ENCODE measurements at places on chromosomes 7 and 10.

GRCh38 chr7:55557666-55558188, 14.6 kb downstream of the VOPP1 start:
- no peak for DNase-seq

- DNase-seq = no peak
Measured at GRCh38 chr10:124001391-124002148, 91.8 kb downstream of the CHST15 start.

- no peak for DNase-seq
Measured at GRCh38 chr7:74084722-74085578, 1.3 kb downstream of the LIMK1 start.

DNA sequence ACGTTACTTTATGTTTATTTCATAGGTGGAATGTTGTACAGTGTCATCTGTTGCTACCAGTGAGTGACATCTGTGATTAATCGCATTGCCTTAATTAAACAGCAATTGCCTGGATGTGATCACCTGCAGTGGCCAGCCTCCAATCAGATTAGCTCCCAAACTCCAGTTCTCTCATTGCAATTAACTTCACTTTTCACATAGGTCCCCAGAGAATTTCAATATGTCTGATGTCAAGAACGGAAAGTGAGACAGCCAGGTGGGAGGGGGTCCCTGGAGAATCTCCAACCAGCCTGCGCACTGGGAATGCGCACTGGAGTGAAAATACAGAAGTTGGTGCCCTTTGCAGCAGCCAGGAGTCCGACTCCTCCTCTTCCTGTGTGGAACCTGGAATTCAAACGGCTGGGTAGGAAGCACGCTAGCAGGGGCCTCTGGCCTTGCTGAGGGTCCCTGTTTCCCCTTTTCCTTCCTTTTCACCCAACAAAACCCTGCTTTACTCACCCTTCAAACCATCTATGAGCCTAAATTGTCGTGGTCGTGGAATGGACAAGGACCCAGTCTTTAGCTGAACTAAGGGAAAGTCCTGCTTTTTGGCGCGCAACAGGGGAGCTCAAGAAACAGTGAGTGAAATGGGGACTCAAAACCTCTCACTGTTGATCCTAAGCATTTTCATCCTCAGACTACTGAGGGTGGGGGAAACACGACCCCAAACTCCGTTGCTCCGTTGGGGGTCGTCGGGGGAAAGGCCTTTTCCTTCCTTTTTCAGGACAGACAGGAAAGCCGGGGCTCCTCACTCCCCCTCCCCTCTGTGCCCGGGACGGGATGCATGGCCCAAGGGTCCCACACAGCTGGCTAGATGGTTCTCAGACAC, 1355.5 kb upstream of the LRRTM3 start:
- no peak for DNase-seq

- DNase-seq = no peak
Measured at GRCh38 chr7:3154881-3155494, 111.3 kb upstream of the CARD11 start.

DNA sequence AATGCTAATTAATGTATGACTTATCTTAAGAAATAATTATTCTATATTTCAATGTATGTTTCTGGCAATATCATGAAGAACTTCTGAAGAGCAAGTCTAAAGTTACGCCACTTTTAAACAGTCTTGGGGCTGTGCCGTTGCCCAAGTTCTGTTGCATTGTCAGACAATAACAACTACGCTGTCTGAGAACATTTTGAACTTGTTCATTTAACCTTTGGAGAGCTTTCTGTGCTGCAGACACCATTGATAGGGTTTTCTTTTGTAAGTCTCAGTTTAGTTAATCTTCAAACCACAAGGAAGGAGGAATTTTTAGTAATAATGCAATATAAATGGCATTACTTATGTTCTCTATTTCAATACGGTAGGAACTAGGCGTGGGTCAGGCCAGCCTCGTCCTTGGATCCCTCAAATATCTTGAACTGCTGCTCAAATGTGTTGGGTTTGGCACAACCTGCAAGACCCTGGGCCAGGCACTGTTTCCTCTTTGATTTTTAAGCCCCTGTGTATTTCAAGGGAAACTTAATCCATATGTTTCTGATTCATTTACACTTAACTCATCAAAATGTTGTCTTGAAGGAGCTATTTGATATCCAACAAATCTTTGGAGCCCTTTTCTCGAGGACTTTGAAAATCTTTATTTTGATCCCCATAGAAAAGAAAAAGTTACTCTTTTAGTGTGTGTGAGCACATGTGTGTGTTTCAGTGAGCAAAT, 215.5 kb downstream of the INHBA start:
- no peak for DNase-seq

DNA sequence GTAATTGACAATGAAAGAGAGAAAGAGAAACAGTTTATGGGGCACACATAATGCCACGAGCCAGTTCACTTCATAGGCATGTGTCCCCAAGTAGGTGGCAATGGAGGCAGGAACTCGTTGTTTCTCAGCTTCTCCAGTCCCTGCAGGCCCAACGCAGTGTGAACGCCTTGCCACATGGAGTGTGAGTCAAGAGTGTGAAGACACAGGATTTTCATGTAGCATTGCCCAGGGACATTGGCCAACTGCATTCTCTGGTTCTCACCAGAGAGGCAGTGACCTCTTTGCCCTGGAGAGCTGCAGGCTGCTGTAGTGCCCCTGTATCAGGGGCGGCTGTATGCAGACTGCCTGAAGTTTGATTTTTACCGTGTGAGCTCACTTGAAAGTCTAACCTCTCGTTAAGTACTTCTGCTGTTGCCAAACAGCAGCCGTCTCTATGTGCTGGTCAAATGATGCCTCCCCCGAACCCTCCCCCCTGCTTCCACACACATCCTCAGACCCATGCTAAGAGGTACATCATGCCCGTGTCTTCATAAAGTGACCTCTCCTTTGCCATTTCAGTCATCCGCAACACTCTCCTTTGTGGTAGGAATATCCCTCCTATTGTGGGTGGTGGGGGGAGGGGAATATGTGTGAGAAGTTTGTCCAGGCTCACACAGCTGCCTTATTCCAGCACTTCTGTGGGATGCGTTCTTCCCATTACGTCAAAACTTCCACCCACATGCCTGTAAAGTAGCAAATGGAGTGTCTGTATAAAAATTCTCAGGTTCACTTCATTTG, 12.7 kb downstream of the LRRC18 start:
- DNase-seq = no peak

DNA sequence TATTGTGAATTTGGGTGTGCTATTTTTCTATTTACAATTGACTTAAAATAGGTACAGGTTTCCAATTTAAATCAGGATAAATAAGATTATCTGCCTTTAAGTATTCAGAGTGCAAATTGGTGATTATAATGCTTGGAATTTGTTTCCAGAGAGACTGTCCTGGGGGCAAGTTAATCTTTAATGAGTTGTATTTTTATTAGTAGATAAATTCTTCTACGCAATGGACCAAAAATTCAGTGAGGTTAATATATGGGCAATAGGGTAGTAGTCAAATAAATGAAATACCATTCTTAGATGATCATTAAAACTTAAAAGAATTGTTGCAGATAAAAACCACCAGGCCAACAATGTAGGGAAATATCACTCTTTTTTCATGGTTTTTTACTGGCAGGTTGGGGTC, 3.4 kb downstream of the BICC1 start:
- no peak for DNase-seq

DNA sequence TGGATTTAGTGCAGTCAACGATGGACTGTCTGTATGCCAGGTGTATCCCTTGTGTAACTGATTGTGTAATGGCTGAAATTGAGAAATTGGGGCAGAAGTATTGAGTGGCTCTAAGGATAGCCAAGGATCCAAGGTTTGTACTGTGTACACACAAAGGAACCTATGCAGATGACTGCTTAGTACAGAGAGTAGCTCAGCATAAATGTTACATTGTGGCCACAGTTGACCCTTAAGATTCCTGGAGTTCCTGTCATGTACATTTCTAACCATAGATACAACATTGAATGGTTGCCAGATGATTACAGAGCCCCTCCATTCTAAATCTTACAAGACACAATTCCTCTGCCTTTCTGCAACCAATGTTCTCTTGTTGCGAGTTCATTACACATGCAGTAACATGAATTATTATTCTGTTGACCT, 25.3 kb downstream of the CCDC126 start:
- DNase-seq = no peak

GRCh38 chr10:88670497-88670896, 6.3 kb downstream of the LIPF start:
- no peak for DNase-seq

- DNase-seq = no peak
Measured at GRCh38 chr7:40945788-40946187, 757.1 kb downstream of the INHBA start.

DNA sequence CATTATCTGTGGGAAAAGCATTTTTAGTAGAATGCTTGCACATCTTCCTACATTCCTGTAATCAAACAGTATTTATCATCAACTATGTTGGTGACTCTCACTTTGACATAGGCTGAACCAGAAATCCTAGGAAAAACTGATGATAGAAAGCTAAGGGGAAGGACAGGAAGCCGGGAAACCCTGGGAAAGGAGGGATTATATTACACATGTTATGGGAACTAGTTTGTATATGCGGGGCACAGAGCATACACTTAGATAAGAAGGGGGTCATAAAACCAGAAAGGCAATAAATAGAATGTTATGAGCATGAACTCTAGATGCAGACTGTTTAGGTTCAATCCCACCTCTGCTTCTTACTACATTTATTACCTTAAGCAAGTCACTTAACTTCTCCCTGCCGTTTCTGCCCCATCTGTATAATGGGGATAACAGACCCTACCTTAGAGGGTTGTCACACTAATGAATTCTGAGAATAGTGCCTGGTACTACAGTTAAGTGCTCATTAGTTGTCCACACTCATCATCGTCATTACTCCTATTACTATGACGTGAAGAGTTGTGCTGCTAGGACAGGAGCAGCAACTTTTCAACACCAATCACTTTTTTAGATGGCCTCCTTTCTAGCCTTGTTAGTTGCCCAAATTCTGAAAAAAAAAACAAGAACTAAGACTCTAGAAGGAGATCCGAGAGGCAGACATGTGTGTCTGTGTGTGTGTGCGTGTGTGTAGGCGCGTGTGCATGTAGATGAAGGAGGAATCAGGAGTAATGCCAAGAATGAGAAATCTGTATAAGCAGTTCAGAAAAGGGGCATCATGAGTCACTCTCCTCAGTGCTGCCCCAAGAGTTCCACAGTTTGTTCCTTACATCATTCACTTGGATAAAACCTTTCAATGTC, 52.2 kb downstream of the KMT2C start:
- no peak for DNase-seq

DNA sequence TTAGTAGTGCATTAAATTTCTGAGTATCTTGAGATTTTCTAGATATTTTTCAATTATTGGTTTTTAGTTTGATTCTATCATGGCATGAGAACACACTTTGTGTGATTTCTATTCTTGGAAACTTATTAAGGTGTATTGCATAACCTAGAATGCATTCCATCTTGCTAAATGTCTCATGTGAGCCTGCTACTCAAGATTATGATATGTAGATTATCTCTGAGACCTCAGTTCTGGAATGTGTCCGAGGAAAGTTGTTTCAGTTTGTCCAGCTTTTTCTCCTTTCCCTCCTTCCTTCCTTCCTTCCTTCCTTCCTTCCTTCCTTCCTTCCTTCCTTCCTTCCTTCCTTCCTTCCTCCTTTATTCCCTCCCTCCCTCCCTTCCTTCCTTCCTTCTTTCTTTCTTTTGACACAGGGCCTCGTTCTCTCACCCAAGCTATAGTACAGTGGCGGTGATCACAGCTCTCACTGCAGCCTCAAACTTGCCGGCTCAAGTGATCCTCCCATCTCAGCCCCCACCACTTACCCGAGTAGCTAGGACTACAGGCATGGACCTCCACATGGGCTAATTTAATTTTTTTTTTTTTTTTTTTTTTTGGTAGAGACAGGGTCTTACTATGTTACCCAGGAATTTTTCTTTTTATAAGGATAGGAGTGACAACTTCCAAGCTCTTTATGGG, 7.6 kb downstream of the ITPRID1 start:
- no peak for DNase-seq

All from tibial nerve (tissue), 4 donors.